Cardiac ventricle fibroblast (primary cell): ENCODE measurements at places on chromosomes 7 and 10. TPM values are rescaled to one million over a fixed set of nuclear protein-coding genes. Genes with fewer than 3 reads are reported as not detected.

The CYP2C9 gene
- total RNA-seq, result not detected in 2 replicates

The NPC1L1 gene
- total RNA-seq, result not detected in 2 replicates

The CYP3A7 gene
- not detected in 2 replicates for total RNA-seq

The PRXL2A gene
- total RNA-seq, result 13.2 and 15.0 TPM in 2 replicates

The HOXA11 gene
- total RNA-seq, result not detected in 2 replicates

The OR2A7 gene
- 0.20 and 1.3 TPM in 2 replicates for total RNA-seq

The CHAT gene
- not detected in 2 replicates for total RNA-seq

The CHPF2 gene
- total RNA-seq, result 81.6 and 93.4 TPM in 2 replicates

The ASZ1 gene
- total RNA-seq, result not detected in 2 replicates

The IFIT1B gene
- total RNA-seq, result 0.29 TPM in 1 of 2 replicates, not detected in the other

The SCART1 gene
- 0.73 and 2.2 TPM in 2 replicates for total RNA-seq

The SEMA4G gene
- 0.94 and 1.8 TPM in 2 replicates for total RNA-seq

The MGAM2 gene
- not detected in 2 replicates for total RNA-seq

The MACROH2A2 gene
- 11.1 and 13.6 TPM in 2 replicates for total RNA-seq

The NEUROG3 gene
- not detected in 2 replicates for total RNA-seq

The CPXM2 gene
- total RNA-seq, result 0.75 and 1.7 TPM in 2 replicates

The ADAMTS14 gene
- 0.50 and 0.83 TPM in 2 replicates for total RNA-seq
